Fibroblast of gingiva (primary cell): ENCODE measurements at places on chromosomes 7 and 10.

GRCh38 chr7:125592331-125592730 lies 662.7 kb upstream of the POT1 start:
- no peak for DNase-seq

GRCh38 chr10:133565441-133566294 lies at the start of gene SYCE1:
Gene SYCE1, minus strand, starts transcription at chr10:133565583. Its CDS starts 54 bp downstream, at chr10:133565529.
- DNase-seq = no peak

DNA sequence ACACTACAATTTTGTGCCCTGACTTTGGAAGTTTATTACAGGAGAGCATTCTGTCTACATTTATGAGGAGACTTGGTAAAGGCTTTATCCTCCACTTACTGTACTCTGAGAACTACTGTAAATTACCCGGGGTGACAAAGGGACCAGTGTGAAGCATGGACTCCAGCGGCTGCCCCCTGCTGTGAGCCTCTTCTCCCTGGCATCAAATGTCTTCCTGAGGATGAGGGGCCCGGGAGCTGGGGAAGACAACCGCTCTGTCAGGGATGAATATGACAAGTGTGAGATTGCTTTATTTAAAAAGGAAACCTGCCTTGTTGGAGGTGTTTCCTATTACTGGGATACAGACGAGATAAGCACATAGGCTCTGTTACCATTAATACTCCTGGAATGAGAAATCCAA lies 714.8 kb downstream of the CCSER2 start:
- no peak for DNase-seq

DNA sequence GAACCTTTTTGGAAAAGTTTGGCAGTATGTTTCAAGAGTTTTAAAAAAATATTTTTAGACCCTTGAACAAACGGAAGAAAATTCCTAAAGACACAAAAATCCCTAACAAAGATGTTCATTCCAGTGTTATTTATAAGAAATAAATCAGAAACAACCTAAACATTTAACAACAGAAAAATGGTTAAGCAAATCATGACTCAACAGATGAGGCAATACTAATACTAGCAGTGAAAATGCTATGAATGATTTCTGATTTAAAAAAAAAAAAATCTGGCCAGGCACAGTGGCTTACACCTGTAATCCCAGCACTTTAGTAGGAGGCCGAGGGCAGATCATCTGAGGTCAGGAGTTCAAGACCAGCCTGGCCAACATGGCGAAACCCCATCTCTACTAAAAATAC lies 61.0 kb downstream of the ARHGAP12 start:
- peak; percentile 27 for DNase-seq

DNA sequence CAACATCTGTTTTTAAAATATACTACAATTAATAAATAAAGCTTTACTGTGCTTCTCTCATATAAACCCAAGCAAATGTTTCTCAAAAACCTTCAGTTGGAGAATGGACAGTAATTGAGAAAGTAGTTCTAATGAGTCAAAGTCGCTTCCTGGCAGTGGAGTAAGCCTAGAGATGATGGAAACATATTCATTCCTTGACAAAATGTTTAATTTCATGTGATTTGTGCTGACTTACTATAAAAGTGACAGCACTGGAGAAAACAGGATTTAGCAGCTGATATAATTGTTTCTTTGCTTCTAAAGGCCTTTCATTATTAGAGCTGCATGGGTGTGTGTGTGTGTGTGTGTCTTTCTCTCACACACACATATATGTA lies 9.0 kb downstream of the ELMO1 start:
- DNase-seq = no peak

DNA sequence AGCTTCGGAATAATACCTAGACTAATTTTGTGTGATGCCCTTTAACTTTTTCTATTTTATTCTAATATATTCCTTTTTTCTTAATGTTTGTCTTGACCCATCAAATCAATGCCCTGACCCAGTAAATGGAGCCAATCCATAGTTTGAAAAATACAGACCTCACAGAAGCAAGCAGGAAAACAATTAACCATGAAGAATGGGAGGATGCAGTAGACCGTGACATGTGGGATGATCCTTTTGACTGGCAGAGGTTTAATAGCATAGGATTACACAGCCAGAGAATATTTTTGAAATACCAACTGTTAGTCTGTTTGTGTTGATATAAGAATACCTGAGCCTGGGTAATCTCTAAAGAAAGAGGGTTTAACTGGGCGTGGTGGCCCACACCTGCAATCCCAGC lies 142.6 kb upstream of the NEBL start:
- DNase-seq = no peak

DNA sequence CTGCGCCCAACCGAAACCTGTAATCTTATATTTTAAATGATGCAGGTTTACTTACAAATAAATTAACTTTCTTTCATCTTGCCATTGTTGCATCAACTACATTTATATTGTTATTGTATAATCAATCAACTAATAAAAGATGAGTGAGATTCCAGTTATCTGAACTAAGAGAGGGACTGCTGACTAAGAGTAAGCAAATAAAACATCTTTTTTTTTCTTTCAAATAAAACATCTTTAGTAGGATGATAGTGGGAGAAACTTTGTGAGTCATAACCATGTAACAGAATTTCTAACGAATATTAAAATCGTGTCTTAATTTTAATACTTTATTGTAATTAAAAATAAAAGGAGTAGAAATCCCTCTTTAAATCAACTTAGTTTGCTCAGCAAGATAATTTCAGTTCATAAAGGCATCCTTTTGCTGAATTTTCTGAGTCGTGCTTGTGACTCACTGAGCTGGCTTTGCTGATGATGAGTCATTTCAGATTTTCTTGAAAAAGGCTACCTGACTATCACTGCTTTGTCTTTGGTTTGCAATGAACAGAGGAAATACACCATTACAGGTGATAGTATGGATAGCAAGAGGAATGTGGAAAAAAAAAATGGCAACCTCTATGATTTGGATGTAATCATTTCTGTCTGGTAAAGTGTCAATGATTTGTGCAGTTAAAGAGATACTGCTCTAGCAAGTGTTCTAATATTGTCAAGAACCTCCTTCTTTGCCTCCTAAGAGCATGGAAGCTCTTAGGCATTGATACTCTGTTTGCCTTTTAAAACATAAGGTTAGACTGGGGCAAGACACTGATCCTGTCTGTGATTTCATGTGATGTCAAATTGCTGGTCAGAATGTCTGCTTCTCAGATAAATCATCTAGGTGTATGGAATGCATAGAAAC lies 119.5 kb downstream of the GPR158 start:
- no peak for DNase-seq

DNA sequence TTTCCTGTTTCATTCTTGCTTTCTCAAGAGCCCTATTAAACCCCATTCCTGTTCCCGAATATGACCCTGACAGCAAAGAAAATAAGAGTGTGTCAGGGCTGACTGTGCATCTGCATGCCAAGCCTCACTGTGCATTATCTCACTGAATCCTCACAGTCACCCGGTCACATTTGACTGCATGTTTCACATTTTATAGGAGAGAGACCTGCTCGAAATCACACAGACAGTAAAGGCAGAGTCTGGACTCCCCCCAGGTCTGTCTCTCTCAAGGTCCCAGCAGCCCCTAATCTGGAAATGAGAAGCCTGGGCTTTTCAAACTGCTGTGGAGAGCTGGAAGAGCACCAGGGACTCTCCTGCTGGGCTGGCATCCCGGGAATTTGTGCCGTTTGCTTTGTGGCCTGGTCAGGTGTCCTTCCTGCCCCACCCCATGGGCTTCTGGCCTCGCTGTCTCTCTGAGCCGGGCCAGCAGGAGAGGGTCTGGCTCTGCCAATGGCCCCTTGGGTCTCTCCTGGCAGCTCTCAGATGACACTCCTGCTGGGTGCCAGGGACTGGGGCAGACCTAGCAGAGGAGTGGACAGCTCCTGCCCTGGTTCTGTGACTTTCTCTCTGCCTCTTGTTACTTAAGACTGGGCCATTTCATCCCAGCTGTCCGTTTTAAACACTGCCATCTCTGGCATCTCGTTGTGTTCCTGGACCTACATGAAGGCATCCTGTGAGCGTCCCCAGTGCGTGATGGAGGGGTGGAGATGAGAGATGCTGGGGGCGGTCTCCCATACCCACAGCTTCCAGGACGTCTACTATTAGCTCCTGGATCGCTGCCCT lies 173.6 kb downstream of the ARHGAP12 start:
- DNase-seq = no peak

DNA sequence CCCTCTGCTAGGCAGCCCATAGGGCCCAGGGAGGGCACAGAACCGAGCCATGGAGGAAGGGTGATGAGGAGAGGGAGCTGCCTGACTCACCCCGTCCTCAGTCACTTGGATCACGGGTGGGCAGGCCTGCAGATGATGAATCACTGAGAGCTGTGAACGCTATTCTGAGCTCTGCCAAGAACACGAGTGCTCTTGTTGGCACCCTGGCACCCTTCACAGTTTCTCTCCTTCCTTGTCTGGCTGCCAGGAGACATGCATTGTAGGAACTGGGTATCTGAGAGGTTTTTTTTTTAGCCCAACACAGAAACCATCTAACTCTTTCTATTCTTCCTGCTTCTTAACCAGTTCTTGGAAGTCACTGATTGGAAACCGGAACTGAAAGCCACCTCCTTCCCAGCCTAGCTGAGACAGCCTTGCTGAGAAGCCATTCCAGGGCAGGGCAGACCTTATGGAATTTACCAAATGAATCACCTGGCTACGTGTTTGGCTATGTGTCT lies 82.1 kb downstream of the SLC37A3 start:
- DNase-seq = peak; percentile 85

GRCh38 chr10:132011024-132011423 lies 29.3 kb upstream of the BNIP3 start:
- DNase-seq = no peak

- DNase-seq = peak; percentile 60
These were observed 19.1 kb downstream of the ATOH7 start for GRCh38 chr10:68212721-68213352.

DNA sequence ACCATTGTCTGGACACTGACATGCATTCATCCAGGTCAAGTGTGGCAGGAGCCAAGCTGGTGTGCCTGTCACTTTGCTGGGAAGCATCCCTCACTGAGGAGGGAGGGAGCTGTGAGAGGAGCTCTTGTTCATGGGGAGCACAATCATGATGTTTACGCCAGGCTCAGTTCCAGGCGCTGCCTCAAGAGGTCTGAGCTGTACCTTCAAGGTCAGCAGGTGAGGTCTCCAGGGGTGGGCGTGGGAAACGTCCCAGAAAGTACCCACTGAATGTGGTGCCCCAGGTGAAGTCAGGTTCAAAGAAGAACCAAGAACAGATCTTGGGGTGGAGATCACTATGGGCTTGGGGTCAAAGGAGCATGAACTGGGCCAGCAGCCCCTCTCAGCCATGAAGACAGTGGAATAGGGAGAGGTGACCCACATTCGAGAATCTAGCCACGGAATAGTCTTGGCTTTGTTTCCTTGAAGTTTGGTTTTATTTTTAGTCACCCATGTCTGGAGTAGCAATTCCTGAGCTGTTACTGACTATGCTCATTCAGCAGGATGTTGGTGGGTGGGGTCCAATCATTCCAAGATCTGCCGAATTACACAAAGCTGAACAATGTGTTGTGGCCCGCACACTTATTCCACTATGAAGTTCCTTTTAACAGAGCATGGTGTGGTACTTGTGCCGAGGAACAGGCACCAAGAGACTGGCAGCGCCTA lies 29.3 kb downstream of the NPS start:
- no peak for DNase-seq

GRCh38 chr7:126445991-126446390 lies 806.8 kb downstream of the GRM8 start:
- DNase-seq = no peak

DNA sequence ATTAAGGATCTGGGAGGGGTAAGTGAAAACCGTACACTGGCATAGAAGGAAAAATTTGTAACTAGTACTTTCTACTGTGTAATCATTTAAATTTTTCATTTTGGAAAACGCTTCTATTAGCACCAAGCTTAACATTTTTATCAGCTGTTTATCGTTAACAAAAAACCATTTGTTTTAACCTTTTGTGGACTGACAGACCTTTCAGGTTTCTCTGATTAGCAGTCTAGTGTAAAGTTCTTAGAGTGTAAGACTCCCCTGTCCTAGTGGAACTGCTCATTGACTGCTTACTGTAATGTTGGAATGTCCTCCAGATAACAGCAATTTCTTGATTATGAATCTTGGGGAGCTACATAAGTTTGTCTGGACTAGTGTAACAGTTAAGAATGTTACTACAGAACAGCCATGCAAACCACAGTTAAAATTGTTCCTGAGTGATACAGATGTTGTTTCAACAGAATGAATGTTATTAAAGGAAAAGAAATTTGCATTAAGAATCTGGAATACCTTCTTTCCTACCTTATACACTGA lies 2.0 kb downstream of the DBF4 start:
- DNase-seq = no peak

DNA sequence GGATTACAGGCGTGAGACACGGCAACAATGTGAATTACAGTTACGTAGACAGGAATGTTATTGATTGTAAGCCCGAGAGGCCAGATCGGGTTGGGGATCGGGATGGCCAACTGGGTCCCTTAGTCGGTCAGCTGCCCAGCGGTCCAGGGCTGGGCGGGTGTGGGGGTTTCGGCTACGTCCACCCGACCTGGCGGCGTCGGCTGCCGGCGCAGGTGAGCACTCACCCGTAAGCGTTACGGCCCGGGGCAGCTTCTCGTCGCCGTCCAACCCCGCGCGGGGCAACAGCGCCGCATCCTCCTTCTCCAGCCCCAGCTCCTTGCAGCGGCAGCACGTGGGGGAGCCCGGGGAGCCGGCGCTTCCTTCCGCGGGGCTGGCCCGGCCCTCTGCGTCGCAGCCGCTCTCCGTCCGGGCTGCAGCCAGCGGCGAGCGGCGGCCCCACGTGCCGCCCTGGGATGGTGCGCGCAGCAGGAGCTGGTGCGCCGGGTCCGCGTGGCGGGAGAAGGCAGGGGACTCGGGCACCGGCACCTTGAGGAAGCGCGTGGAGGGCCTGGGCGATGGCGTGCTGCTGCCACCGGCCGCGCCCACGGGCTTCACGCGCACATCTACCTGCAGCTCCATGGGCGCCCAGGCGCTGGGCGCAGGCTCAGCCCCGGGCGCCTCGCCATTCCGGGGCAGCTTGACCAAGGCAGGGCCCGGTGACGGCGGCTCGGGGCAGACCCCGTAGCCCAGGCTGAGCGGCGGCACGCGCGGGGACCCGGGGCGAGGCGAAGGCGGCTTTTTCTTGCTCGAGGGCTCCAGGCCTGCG lies 609 bp downstream of the KLRG2 start:
- DNase-seq = no peak

- peak; percentile 16 for DNase-seq
These were observed 12.7 kb downstream of the PLEKHA8 start for GRCh38 chr7:30040938-30041337.

GRCh38 chr7:100173806-100174495 lies 3.2 kb downstream of the GPC2 start:
- no peak for DNase-seq

GRCh38 chr7:129848436-129848835 lies 104.3 kb downstream of the UBE2H start:
- no peak for DNase-seq
